ENCODE measurements at places on chromosomes 2 and 18.

- no peak for DNase-seq
Observed at GRCh38 chr2:1503471-1504310, 90.4 kb downstream of the TPO start.

DNA sequence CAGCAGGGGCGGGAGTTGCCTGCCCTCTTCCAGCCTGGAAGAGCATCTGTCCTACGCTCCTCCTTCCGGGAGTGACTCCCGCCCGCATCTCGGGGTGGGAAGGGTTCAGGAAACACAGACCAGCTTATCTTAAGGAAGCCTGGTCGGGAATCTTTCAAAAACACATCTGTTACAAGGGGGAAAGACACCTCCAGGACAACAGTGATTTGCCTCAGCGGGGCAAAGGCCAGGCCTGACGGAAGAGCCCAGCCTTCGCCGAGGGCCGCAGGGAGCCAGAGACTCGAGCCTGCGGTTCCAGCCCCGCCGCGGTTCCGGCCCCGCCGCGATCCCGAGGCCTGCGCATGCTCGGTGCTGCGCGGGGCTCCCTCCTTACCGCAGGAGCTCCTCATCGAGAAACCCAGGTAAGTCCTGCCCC is 38.1 kb upstream of the TGIF1 start:
- DNase-seq, result peak; percentile 34

DNA sequence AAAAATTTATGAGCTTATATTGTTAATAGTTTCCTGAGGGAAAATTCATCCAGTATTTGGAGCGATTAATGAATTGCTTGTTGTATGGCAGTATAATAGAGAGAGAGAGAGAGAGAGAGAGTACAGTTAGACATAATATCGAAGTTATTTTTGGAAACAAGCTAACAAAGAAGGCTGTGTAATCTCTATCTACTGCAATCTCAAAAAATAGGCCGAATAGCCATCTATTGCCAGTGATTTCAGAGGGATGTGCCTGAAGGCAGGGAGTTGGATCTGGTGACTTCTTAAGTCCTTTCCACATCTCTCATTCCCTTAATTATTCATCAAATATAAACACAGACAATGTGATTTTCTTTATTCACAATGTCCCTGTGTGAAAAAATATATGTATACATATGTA is 433.1 kb upstream of the RAB12 start:
- DNase-seq, result no peak

- no peak for DNase-seq
Observed at GRCh38 chr2:237718277-237718634, 80.3 kb upstream of the RBM44 start.

GRCh38 chr2:46704593-46704992 is 211.0 kb downstream of the MCFD2 start:
- DNase-seq, result no peak

- DNase-seq, result no peak
Observed at GRCh38 chr2:35783723-35784122, 571.9 kb upstream of the CRIM1 start.

DNA sequence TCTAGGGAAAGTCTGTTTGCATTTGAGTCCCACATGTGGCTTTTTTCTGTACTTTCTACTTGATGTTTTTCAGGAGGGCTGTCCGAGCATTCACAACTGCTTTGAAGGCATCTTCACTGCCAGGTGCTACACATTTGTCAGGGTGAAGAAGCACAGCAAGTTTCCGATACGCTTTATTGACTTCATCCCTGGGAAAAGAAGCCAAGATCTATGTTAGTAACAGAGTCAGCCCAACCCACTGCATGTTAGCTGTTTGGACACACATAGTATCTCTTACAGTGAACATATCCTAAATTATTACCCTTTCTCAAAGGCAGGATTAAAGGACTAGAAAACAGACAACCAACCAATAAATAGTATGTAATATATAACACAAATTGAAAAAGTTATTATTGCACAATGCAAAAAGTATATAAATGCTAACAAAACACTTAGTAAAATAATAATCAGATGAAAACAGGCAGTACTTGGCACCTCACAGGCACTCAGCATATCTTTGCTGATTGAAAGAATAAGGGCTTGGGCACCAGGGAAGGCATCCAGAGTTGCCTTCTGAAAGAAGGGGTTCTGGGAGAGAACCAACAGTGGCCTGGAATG is 24.1 kb downstream of the DNAJC27 start:
- no peak for DNase-seq

GRCh38 chr18:26322890-26323653 is 96.8 kb downstream of the TAF4B start:
- DNase-seq, result no peak

DNA sequence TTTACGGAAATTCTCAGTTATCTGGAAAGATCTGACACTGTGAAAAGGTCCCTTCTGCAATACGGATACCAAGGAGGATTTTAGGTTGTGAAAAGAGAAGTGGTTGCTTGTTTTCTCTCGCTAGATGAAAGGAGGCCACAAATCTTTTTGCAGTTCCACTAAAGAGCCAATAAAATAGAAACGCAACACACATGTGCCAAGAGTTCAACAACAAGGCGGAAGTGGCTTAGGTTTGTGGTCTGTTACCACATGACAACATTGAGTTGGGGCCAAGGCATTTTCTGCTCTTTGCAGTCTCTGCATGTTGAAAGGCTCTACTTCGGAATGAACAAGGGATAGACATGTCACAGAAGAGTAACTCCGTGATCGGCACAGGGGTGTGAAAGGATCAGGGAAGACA is 115.7 kb upstream of the OSR1 start:
- DNase-seq, result no peak

DNA sequence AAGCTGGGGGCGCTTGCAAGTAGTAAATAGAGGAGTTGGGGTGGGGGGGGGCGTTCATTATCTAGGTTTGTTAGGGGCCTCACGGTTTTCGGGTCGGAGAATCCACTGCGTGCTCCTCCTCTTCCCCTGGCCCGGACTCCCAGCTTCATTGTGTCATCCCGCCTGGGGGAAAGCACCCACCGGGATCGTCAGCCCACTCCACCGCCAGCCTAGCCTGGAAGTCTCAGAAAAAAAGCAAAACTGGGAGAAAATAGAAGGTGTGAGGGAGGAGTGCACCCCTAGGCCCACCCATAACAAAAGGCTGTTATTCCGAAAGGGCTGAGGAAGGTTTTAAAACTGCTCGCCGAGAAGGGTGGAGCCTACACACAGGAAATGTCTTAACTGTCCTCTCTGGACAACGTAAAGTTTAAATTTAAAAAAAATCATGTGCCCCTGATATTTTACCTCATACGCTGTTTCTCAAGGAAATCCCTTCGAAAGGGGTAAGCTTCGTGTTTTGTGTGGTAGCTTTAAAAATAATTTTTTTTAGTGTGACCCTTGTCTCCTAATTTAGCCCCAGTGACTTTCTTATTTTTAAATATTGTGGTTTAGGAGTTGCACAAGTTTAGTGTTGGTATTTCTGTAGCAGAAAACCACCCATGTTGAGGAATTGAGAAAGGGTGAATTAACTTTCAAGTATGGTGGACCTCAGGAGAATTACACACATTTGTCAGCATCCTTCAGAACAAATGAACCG is 104.2 kb downstream of the SPTBN1 start:
- DNase-seq, result peak; percentile 8

DNA sequence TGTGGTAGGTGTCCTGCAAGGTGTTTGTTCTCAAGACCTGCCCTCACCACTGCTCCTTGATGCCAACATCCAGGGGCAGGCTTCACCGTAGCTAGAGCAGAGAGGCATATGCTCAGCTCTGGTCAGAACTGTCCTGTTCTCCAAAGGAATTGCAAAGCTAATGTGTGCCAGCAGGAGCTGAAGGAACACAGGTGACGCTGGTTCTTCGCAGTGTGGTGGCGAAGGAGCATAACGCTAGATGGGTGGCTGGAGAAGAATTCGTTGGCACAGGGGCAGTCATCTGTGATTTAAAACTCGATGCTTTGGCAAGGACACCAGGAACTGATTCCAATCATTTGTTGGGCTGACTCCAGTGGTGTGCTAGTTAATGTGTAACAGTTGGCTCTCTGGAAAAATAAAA is 11.4 kb upstream of the PER2 start:
- DNase-seq, result no peak

DNA sequence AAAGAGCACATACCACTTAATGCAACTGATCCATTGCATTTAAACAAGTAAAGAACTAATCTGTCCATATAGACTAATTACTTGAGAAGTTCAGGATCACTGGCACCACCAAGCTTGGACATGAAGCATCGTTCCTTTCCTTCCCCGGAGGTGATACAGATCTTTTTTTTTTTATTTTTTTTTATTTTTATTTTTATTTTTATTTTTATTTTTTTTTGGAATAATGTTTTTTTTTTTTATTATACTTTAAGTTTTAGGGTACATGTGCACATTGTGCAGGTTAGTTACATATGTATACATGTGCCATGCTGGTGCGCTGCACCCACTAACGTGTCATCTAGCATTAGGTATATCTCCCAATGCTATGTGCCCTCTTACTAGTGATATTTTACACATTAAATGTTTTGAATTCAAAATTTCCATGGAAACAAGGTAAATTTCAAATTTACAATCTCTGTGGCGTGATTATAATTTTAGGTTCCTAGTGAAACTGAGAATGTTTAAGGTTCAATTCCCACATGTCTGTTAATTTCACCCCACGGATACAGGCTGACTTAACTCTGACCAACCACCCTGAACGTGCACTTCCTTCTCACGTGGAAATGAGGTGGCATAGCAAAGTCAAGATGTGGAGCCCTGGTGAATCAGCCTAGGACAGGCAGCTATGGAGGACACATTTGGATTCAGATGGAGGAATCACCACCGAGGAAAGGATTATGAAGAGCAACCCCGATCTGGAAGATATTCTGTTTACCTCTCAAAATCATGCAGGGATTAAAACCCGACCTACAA is 101.6 kb upstream of the THOC1 start:
- DNase-seq, result no peak

DNA sequence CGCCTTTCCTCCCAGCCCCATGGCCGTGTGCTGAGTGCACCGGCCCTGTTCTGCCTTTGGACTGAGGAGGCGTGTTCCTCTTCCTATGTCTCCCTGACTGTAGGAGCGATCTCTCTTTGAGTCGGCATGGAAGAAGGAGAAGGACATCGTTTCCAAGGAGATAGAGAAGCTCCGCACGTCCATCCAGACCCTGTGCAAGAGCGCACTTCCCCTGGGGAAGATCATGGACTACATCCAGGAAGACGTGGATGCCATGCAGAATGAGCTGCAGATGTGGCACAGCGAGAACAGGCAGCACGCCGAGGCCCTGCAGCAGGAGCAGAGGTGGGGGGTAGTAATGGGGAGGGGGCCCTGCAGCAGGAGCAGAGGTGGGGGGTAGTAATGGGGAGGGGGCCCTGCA is 29.4 kb upstream of the ASB1 start:
- DNase-seq, result no peak

GRCh38 chr2:75047992-75048625 is 89.7 kb downstream of the POLE4 start:
- no peak for DNase-seq

DNA sequence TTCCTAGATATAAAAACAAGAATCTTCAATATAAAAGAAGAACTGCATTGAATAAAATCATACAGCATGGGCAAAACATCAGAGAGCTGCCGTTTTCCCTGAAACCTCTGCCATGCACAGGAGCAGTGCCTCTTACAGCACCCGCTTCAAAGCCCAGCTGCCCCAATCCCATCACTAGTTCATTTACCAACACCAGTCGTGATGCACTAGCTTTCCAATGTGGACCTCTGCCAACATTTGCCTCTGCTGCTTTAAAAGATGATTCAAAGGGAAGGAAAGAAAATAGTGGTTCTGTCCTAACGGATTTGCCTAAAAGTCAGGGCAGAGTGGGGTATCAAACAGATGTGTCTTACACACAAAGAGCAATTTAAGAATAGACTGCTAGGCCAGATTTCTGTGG is 43.4 kb upstream of the AP1S3 start:
- DNase-seq, result no peak

DNA sequence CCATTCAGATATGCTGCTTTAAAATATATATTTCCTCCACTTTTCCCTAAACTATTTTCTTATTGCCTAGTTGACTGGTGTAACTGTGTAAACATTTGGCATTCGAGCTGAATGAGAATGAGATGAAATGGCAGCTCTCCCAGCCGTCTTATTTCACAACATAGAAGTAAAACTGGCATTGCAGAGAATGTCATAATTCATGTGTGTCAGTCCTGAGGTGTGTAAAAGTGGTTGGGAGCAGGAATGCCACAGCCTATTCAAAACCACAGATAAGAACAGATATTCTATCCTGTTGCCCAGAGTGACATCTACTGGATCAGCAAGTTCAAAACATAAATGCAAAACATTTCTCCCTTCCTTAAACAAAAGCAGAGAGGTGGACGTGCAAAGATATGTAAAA is 565.5 kb upstream of the CHAC2 start:
- DNase-seq, result no peak

GRCh38 chr2:61005736-61006135 is 11.8 kb upstream of the PEX13 start:
- no peak for DNase-seq
